ENCODE measurements at places on chromosomes 16 and 17.

DNA sequence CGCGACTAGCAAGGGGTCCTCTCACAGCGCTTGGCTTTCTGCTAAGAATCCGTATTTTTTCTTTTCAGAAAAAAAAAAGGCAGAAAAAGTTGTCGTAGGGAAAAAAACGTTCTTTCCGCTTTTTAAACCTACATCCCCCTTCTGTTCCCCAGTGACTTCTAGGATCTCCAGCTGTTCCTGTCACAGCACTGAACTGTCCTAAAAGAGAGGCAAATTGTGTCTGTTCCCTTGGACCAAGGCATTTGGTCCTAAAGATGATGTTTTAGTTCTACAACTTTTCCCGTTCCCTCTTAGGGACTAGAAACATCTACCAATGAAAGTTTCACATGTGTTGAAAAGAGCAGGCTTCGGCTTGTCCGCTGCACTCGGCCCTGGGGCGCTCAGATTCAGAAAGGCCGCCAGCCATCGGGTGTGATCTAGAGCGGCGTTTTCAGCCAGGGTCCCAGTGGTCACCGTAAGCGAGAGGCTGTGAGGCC, 100.7 kb upstream of the CHMP6 start:
- DNase-seq = no peak

DNA sequence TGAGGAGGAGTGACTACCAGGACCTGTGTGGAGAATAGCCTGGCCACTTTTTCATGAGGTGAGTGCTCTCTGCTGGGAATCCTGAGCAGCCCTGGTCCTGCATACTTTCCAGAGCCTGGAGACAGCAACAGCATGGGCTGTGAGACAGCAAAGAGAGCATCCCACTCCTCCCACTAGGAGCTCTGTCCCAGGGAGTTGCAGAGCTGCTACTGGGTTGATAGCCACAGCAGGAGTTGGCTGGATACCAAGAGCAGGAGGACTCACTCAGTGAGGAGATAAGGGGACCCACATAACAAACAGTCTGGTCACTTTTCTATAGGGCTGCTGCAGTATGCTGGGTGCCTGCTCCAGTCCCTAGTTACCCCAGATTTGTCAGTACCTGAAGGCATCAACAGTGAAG, 439.3 kb upstream of the CDH8 start:
- DNase-seq = no peak

- DNase-seq = no peak
Measured at GRCh38 chr17:17900615-17901520, 64.1 kb upstream of the SREBF1 start.

- no peak for DNase-seq
Measured at GRCh38 chr17:37025847-37026530, 77.2 kb downstream of the AATF start.

- DNase-seq = no peak
Measured at GRCh38 chr17:34793231-34793908, 167.9 kb downstream of the CCT6B start.

GRCh38 chr17:47907932-47908562, 12.0 kb downstream of the SP2 start:
- DNase-seq = no peak

Measured in NCI-H187 treated with DMSO at 0.1 percent for 48 hours (cell line).